ENCODE measurements at places on chromosomes 1 and 21.

DNA sequence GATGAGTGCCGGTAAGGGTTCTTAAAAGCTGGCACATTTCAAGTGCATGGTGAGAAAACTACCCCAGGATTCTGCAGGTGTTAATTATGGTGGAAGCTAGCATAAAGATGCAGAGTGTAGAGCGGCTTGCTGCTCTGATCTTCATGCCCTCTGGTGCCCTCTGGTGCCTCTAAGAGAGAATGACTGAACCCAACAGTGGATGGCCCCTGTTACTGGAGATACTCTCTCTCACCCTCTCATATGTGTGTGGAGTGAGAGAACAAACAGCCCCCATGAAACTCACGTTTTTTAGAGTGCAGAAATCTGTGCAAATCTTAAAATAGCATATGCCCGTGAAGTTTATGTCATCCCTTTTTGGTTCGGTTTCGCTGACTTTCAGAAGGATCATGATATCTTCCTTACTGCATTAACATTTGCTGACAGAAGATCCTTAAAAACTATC is 90.0 kb downstream of the GRIK1 start:
- DNase-seq = peak; percentile 75

- DNase-seq = no peak
Measured at GRCh38 chr21:46054031-46054430, 43.9 kb upstream of the COL6A2 start.

- DNase-seq = no peak
Measured at GRCh38 chr1:41850029-41850428, 68.7 kb downstream of the HIVEP3 start.

- DNase-seq = no peak
Measured at GRCh38 chr1:119648620-119649004, 546 bp upstream of the ZNF697 start.

- DNase-seq = no peak
Measured at GRCh38 chr1:198681252-198681651, 42.4 kb downstream of the PTPRC start.

DNA sequence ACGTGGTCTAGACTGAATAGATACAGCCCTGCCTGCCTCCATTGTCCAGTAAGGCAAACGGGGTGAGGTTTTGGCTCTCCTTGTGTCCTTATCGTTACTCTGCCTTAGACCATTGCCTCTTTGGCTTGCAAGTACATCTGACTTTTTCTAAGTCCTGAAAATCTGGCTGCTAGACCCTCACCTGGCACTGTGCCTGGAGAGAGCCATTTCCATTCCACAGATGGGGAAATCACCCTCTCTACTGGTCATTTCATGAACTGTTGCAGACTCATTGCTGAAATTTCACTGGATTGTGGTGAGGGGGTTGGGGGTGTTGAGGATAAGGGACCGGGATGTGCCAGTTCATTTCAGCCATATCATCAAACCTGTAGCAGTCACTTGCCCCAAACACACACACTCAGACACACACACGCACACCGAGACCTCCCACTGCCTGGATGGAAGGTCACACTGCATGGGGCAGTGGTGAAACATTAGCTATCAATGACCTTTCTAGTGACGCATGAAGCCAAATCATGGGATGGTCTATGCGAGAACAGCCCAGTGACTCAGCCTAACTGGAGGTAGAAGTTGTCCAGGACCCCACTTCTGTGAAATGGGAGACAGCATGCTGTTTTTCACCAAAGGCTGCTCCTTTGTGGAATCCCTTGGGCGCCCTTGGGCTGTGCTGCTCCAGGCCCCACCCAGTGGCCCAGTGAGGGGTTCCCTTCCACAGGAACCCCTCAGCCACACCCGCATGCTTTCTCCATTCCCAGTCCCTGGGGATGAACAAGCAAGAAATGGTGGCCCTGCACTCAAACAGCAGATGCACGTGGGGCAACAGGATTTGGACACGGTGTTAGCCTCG is 34.9 kb upstream of the VASH2 start:
- no peak for DNase-seq

GRCh38 chr1:196403803-196404690 is 204.2 kb downstream of the KCNT2 start:
- no peak for DNase-seq

GRCh38 chr1:192830595-192831246 is 21.9 kb downstream of the RGS2 start:
- DNase-seq = no peak

DNA sequence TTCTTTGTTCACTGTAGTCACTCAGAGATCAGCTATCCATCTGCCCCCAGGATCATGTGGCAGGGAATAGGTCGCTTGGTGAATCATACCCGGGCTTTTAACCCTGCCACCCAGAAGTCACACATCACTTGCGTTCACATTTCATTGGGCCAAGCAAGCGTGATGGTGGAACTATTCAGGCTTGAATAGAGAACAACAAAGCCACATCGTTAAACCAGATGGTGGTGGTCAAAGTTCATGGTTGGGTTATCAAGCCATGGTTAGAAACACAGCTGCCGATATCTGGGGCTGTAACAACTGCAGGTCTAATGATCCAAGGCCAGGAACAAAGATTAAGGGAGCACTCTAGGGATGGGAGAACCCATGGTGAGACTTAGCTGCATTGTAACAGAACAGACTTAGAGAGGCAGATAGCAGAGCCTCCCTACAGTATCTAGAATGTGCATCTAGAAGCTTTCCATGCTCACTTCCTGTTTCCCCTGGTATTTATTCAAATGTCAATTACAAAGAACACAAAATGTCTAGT is 40.0 kb upstream of the PTPRC start:
- DNase-seq = no peak

GRCh38 chr1:25771221-25772114 is 28.5 kb upstream of the SELENON start:
- no peak for DNase-seq

DNA sequence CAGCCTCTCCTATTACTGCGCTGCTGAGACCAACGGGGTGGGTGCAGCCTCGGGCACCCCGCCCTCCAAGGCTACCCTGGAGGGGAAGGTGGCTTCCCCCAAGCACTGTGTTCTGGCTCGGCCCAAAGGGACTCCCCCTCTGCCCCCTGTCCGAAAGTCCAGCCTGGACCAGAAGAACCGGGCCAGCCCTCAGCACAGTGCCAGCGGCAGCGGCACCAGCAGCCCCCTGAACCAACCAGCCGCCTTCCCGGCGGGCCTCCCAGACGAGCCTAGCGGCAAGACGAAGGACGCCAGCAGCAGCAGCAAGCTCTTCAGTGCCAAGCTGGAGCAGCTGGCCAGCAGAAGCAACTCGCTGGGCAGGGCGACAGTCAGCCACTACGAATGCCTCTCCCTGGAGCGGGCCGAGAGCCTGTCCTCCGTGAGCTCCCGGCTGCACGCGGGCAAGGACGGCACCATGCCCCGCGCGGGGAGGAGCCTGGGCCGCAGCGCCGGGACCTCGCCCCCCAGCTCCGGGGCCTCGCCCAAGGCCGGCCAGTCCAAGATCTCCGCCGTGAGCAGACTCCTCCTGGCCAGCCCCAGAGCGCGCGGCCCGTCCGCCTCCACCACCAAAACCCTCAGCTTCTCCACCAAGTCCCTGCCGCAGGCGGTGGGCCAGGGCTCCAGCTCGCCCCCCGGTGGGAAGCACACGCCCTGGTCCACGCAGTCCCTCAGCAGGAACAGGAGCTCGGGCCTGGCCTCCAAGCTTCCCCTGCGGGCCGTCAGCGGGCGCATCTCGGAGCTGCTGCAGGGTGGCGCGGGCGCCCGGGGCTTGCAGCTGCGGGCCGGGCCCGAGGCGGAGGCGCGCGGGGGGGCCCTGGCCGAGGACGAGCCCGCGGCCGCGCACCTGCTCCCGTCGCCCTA is 533.1 kb downstream of the KIF26B start:
- no peak for DNase-seq

- no peak for DNase-seq
Measured at GRCh38 chr1:245575710-245576109, 420.9 kb downstream of the KIF26B start.
